ENCODE measurements at places on chromosomes 2 and 18.

DNA sequence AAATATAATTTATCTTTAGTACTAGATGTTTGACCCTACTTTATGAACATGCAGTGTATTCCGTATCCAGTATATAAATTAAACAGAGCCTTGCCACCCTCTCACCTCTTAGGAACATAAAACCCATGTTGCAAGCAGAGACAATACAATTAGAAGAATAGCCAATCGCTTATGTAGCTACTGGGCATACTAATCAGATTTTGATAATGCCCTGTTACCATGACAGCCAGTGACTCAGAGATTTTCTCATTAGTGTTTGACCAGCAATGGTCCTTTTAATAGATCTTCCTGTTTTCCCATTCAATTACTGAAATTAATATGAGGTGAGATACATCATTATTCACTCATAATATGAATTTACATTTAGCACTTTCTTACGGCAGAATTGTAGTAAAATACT, 547.3 kb upstream of the VWC2L start:
- no peak for DNase-seq

DNA sequence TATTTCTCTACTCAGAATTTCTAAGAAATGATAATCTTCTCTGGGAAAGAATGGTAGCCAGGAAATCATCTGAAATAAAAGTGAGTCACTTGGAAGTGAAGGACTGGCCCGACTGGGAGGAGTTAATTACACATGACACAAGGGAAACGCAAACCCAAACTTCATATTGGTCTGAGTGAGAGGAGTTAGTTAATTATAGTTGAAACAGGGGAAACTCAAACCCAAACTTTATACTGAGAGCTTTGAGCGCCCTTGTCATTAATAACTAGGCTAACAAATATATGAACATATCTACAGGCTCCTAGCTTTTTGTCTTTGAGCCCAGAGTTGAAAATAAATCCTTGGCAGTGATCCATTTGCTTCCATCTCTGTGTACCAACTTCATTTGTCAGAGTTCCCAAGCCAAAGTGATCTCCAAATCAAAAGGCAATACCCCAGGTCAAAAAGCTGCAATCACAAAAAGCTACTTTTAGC, 187.8 kb upstream of the COL3A1 start:
- DNase-seq, result no peak

DNA sequence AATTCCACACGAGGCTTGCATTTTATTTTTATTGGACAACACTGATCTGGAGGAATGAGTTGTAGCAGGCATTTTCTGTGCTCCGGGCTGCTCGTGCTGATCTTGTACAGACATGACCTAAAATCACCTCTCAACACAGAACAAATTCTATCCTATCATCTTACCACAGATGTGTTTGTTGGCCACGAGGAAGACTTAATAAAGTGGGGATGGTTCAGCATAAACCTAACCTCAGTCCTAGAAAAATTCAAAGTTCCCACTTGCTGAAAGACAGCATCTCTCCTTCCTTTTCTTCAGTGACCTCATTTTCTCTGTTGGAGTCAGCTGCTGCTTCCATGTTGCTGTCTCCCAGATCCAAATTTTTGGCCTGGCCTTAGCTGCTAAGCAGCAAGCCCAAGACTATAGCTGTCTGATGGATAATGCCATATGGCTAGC, 45.3 kb downstream of the RBKS start:
- DNase-seq, result no peak

DNA sequence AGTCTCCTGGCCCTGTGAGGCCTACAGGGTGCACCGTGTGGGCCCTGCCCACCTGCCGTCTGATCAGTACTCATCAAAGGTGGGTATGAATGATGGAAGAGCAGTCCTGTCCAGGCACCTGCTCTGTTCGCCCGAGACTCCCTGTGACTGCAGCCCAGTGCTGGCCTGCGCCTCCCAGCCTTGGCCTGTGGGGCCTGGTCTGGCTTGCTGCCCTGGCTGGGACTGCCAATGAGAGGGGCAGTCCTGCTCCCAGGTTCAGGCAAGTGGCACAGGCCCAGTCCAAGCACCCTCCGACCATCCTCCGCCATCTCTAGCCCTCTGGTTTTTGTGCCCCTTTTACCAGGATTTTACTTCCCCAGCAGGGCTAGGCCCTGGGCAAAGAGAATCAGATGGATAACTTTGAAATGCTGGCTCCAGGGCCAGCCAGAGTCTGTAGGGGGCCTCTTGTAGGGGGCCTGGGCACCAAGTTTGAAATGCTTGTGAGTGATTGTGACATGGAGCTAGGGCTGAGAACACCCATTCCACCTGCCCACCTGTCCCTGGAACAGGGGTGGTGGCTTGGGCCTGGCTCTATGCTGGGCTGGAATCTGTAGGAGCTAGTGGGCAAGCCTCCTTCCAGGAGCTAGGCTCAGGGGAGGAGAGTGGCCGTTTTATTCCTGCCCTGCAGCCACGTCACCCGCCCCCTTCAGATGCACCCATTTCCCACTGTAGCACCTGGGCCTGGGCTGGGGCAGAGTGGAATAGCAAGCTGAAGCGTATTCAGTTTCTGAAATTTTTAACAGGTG, 8.7 kb upstream of the HS6ST1 start:
- DNase-seq, result no peak

GRCh38 chr2:164622338-164623106, 1.2 kb upstream of the GRB14 start:
- DNase-seq, result no peak

GRCh38 chr2:160087854-160088745, 25.7 kb upstream of the PLA2R1 start:
- DNase-seq, result no peak

DNA sequence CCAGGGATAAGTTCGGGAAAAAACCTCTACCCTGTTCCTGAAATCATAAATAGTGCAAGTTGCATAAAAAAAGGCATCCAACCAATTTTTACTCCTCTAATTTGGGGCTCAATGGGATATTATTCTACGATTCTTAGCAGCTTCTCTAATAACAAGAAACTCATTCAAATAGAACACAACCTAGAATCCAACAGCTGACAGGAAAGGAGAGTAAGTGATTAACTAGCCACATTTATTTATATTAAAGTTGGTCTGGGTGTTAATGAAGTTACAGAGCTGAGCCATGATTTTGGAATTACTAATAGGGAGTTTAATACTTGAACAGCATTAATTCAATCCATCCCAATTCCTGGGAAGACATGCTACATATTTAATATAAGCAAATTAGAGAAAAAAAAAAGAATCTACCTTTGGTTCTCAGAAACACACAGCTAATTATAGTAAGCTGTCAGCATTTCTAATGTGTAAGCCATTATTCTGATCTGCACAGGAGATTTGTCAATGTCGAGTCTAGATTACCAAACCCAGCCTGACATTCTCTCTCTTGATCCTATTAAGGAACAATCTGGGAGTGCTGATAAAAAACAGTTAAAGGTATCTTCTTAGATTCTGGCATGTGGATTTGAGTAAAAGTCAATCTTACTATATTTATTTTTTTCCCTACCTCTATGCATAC, 267.7 kb downstream of the NBAS start:
- no peak for DNase-seq

- no peak for DNase-seq
Measured at GRCh38 chr2:159098921-159099411, 130.5 kb downstream of the TANC1 start.

All from RKO (cell line).